ENCODE measurements at places on chromosomes 6 and 20. TPM values are rescaled to one million over a fixed set of nuclear protein-coding genes. Genes with fewer than 3 reads are reported as not detected.

The FNDC1 gene
- not detected for total RNA-seq

The LY6G5C gene
- 2.3 TPM for total RNA-seq

The COL10A1 gene
- not detected for total RNA-seq

The ALDH5A1 gene
- 20.9 TPM for total RNA-seq

The PAK5 gene
- total RNA-seq: not detected

The RBM24 gene
- not detected for total RNA-seq

The SPEF1 gene
- 0.12 TPM for total RNA-seq

The SFTA2 gene
- not detected for total RNA-seq

The RIPOR3 gene
- total RNA-seq: not detected

The TRAPPC3L gene
- total RNA-seq: not detected

The INSM1 gene
- 0.19 TPM for total RNA-seq

The CPNE5 gene
- 0.72 TPM for total RNA-seq

The HLA-DOB gene
- total RNA-seq: 1.9 TPM

The KPNA5 gene
- total RNA-seq: 9.0 TPM

The BICRAL gene
- total RNA-seq: 10.7 TPM

The EBF4 gene
- 0.98 TPM for total RNA-seq

The LHFPL5 gene
- total RNA-seq: not detected

The SRSF12 gene
- 0.78 TPM for total RNA-seq

The TAF8 gene
- 40.4 TPM for total RNA-seq

The ASIP gene
- not detected for total RNA-seq

The IRAK1BP1 gene
- total RNA-seq: 3.5 TPM

The TCEA2 gene
- 37.8 TPM for total RNA-seq

The HSPA12B gene
- not detected for total RNA-seq
